ENCODE measurements at places on chromosomes 3 and 15. TPM values are rescaled to one million over a fixed set of nuclear protein-coding genes. Genes with fewer than 3 reads are reported as not detected.

GRCh38 chr3:184299488-184300377 is 692 bp downstream of the PSMD2 start:
- DNase-seq: peak; percentile 41

- no peak for DNase-seq
Observed at GRCh38 chr15:57327985-57328471, 48.3 kb upstream of the CGNL1 start.

- DNase-seq: no peak
Observed at GRCh38 chr15:43508421-43508820, 9.0 kb upstream of the MAP1A start.

GRCh38 chr3:58585994-58586393 is 8.8 kb upstream of the FAM107A start:
- DNase-seq: peak; percentile 48

DNA sequence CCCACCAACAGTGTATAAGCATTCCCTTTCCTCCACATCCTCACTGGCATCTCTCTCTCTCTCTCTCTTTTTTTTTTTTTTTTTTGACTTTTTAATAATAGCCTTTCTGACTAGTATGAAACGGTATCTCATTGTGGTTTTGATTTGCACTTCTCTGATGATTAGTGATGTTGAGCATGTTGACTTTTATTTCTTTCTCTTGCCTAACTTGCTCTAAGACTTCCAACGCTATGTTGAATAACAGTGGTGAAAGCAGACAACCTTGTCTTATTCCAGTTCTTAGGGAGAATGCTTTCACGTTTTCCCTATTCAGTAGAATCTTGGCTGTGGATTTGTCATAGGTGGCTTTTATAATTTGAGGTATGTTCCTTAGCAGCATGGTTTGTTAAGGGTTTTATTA is 249.4 kb upstream of the MDFIC2 start:
- DNase-seq: no peak

DNA sequence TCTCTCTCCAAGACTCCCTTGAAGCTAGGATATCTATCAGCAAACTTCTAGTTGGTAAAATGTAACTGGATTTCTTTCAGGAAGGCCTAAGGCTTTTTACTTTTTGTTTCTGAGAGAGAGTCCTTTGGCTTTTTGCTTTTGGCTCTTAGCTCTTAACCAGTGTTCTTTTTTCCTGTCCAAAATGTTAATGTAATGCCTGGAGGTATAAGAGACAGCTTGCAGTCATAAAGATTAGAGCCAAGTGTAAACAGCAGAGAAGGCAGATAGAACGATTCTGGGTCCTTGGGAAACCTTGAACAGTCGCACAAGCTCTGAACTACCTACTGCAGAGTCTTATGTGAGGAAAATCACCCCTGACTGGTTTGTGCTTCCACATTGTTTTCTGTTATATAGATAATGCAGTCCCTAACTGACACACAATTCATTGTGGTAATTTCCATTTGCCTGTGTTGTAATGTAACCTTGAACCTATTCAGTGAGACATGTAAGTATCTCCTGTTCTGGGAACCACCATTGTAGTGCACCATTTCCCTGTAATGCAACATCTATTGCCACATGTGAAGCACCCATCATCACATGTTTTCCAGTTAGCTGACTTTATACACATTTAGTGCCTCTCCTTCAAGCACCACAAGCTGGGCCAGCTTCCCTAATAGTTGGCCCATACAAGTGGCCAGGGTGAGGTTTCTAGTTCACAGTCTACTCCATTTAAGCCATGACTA is 1311.9 kb downstream of the ROBO1 start:
- DNase-seq: no peak

- DNase-seq: no peak
Observed at GRCh38 chr15:88015228-88015860, 241.2 kb downstream of the NTRK3 start.

GRCh38 chr3:159185443-159186050 is 383.7 kb downstream of the MFSD1 start:
- DNase-seq: no peak

GRCh38 chr15:41561104-41561776 is 2.2 kb downstream of the TYRO3 start:
- no peak for DNase-seq

GRCh38 chr3:77042882-77043281 is 3.0 kb downstream of the ROBO2 start:
- DNase-seq: peak; percentile 23

GRCh38 chr15:90083954-90084607 is 18.2 kb downstream of the IDH2 start:
- DNase-seq: peak; percentile 49

- DNase-seq: no peak
Observed at GRCh38 chr15:89728254-89728653, 22.8 kb downstream of the MESP1 start.

- DNase-seq: no peak
Observed at GRCh38 chr15:58632789-58633188, 116.7 kb downstream of the ADAM10 start.

DNA sequence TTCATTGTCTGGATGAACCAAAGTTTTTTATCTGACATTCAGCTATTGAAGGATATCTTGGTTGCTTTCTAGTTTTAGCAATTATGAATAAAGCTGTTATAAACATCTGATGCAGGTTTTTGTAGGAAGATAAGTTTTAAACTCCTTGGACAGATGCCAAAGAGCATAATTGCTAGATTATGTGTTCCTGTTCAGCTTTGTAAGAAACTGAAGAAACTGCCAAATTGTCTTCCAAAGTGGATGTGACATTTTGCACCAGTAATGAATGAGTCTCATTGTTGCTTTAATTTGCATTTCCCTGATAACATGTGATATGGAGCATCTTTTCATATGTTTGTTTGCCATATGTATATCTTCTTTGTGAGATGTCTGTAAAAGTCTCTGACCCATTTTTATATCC is 239.9 kb upstream of the TTC14 start:
- DNase-seq: no peak

GRCh38 chr3:32249184-32249782 is 10.8 kb downstream of the CMTM8 start:
- DNase-seq: no peak

DNA sequence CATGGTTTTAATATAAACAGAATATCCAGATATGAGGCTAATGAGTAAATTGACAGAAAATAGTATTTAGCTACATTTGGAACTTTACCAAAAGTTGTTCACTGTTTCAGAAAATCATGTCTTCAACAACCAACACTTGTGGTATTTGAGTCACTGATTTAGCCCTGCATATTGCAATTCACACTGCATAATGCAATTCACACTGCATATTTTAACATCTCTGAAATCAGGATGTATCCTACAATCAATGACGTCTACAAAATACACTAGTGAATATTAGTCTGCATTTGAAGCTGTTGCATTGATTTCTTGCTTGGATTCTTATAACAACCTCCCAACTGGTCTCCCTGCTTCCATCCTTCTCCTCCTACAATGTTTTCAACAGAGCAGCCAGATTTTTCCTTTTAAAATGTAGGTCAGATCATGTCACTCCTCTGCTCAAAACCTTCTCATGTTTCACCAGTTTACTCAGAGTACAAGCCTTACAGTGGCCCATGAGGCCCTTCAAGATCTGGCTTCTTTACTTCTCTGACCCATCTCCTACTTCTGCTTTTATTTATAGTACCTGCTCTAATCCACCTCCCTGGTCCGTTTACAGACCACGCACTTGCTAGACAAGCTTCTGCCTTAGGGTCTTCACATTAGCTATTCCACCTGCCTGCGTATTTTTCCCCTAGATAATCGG is 11.4 kb upstream of the RAB11A start:
- DNase-seq: no peak

DNA sequence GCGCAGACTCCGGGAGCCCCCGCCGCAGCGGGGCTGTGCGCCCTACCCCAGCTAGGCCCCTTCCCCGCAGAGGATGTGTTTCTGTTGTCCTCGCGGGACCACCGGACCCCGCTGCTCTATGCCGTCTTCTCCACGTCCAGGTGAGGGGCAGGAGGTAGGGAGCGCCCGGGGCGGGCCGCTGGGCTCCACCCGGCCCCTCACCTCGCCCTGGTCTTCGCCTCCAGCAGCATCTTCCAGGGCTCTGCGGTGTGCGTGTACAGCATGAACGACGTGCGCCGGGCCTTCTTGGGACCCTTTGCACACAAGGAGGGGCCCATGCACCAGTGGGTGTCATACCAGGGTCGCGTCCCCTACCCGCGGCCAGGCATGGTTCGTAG is 4.7 kb downstream of the SEMA3B start:
- peak; percentile 75 for DNase-seq

DNA sequence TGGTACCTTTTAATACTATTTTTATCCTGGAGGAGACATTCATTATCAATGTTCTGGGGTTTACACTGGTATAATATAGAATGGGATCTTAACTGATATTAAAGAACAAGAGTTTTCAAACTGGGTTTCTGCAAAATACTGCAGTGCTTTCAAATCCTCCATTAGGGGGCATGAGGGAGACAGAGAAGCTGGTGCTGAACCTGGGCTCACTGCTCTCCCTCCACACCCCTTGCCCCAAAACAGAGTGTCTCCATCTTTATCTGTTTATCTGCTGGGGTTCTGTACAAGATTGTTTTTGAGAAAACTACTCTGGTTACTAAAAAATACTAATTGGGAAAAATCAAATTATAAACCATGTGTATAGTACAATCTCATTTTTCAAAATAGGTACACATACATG is 41.7 kb downstream of the CADPS start:
- DNase-seq: peak; percentile 40

DNA sequence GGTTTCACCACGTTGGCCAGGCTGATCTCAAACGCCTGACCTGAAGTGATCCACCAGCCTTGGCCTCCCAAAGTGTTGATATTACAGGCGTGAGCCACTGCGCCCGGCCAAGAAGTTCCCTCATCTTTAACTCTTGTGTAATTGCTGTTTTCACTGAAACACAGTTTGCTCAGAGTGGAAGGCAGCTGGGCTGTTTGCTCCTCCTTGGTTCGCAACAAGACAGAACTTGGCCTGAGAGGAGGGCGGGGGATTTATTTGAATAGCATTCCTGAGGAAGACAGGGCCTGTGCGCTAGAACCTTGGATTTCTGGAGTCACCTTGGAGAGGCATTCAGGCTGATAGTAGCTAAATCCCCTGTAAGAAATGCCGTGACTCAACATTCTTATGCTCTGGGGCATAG is 226.7 kb upstream of the MCTP2 start:
- DNase-seq: no peak

DNA sequence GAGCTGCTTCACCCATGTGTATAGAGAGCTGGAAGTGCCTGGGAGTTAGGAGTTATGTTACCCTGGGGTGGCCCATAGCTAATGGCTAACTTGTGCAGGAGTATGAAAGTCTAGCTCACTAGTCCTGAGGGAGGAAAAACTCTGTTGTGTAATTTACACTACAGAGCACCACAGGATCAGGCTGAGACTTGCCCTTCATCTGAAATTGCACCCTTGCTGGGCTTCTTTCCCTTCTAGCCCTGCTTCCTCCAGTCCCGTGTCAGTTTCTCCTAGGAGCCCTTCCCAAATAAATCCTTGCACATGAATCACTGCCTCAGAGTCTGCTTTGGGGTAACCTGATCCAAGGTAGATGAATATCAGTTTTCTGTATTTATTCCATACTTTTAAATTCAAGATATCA is 40.0 kb downstream of the CTXND1 start:
- no peak for DNase-seq

DNA sequence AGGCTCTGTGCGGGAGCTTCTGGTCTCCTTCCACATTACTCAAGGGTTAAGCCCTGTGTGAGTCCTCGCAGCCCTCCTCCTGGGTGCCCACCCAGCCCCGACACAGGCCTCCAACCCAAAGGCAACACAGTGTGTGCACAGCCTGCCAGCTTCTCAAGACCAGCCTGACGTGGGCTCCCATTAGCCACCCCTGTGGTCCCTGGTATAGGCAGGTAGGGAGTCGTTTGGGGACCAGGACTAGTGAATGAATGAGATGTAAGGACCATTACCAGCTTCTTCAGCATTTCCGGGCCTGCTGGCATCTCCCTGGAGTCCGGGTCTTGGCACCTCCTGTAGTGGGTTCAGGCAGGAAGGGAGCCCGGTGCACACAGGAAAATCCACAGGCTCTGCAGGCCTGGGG is 20.2 kb upstream of the PLXNA1 start:
- no peak for DNase-seq

NR2E3 gene
- 0.33 TPM for total RNA-seq

PP2D1 gene
- total RNA-seq: not detected

AADACL2 gene
- not detected for total RNA-seq

CACNA2D3 gene
- total RNA-seq: 1.6 TPM

ACY1 gene
- 97.7 TPM for total RNA-seq

CKMT1A gene
- total RNA-seq: 26.1 TPM

CAPN3 gene
- not detected for total RNA-seq

B3GALNT1 gene
- total RNA-seq: 5.4 TPM

LMCD1 gene
- total RNA-seq: 7.9 TPM

All from H7 (cell line).